Breast epithelium (tissue), 4 donors: ENCODE measurements at places on chromosomes 2 and 18. TPM values are rescaled to one million over a fixed set of nuclear protein-coding genes. Genes with fewer than 3 reads are reported as not detected.

ACVR2A gene
- 14.9 TPM for total RNA-seq

DNA sequence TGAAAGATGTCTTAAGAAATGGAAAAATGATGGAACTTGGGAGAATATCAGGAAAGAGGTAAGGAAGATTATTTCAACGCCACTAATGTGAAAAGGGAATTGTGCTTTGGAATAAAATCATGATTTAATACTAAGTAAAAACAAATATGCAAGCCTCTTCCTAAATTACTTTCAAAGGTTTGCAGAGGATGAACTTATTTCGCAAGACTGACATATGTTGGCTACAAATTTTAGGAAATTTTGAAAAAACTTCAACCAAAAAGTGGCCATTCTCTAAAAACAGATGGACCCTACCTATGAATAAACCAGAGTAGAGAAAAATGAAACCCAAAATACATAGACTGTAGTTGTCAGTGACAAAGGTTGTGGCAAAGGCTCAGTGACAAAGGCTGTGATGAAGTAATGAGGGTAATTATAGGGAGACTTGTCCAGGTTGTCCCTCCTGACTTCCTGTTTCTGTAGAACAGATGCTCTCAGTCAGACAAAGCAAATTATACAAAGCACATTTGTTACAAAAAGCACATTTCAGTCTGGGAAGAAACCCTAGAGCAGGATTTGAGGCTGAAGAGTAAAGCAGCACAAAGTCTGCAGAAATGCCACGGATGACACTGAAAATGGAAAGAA lies 39.5 kb downstream of the SFT2D3 start:
- no peak for DNase-seq

GRCh38 chr2:157236404-157236803 lies 21.1 kb upstream of the GALNT5 start:
- no peak for DNase-seq

PTPRM gene
- total RNA-seq: 181 TPM

GRCh38 chr2:237207646-237208045 lies 122.0 kb downstream of the COPS8 start:
- DNase-seq: peak; percentile 43

DAPL1 gene
- not detected for total RNA-seq

- DNase-seq: no peak
These were observed 237.3 kb upstream of the KLHL14 start for GRCh38 chr18:33010149-33010548.

NOTO gene
- total RNA-seq: not detected

DPY30 gene
- total RNA-seq: 44.8 TPM

- no peak for DNase-seq
These were observed 178.1 kb downstream of the RAB3GAP1 start for GRCh38 chr2:135230150-135230549.

TUBA3E gene
- total RNA-seq: not detected

PRADC1 gene
- total RNA-seq: 49.6 TPM

GRCh38 chr2:103814016-103814415 lies 1039.9 kb upstream of the POU3F3 start:
- DNase-seq: no peak

FKBP7 gene
- 10.5 TPM for total RNA-seq

GTF2A1L gene
- not detected for total RNA-seq

DNA sequence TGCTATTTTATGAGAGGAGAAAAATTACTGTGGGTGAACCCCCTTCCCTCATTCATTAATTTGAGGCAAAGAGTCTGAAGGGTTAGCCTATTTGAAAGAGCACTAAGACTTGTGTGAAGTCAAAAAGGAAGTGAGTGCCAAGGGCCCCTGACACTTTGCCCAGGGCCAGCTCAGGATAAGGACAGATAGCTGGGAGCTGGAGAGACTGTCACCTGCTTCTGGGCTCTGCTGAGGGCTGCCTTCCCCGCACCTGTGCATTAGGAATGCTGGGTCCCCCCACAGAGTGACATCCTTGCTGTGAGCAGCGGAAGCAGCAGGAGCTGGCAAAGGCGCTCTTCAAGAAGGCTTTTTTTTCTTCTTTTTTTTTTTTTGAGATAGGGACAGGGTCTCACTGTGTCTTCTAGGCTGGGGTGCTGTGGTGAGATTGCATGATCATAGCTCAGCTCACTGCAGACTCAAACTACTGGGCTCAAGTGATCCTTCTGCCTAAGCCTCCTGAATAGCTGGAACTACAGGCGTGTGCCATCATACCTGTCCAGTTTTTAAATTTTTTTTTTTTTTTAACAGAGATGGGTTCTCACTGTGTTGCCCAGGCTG lies 148.3 kb downstream of the AQP4 start:
- no peak for DNase-seq

DNA sequence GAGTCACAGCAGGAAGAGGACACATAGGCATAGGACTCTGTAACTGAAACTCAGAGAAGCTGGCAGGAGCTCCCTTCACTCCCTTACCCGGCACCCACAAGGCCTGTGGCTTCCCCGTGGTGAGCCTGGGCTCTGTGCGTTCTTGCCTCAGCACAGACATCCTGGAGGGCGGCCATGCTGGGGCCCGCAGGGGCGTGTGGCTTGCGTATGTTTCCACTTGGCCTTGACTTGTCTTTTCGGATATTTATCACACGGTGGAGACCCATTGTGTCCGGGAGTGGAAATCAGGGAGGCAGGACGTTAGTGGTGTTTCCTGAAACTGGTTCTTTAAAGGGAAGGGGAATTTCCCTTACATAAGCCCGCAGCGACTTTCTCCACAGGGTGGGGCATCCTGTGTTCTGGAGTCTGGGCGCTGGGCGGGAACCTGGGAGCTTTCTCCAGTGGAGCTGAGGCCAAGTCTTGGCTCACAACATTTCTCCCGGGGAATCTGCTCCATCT lies 49.9 kb upstream of the EML6 start:
- peak; percentile 61 for DNase-seq

DNA sequence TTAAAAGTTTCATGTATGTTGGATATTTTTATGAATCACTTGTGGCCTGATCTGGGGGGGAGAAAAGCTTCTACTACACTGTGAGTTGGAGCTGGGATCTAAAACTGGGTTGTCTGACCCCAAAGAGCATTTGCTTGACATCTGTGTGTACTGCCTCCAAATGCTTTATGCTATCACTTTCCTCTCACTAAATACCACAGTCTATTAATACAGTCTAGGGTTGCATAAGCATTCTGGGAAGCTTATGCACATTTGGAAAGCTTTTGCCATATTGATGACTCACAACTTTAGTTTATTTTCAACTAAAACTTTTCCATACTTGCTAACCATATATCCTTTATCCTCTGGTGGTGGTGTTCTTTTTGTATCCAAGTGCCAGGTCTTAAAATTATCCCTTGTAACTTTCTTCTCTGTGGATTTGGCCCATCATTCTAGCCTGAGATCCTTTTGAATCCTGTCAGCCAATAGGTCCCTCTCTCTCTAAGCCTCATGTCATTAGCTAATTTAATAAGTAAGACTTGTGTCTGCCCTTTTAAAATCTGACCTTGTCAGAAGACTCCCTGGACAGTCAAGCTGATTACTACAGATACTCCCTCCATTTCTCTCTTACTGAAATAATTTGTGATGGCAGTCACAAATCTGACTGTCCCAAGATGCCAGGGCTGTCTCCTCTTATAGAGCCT lies 72.7 kb downstream of the NXPH2 start:
- DNase-seq: no peak

SMARCAL1 gene
- 12.0 TPM for total RNA-seq

DNA sequence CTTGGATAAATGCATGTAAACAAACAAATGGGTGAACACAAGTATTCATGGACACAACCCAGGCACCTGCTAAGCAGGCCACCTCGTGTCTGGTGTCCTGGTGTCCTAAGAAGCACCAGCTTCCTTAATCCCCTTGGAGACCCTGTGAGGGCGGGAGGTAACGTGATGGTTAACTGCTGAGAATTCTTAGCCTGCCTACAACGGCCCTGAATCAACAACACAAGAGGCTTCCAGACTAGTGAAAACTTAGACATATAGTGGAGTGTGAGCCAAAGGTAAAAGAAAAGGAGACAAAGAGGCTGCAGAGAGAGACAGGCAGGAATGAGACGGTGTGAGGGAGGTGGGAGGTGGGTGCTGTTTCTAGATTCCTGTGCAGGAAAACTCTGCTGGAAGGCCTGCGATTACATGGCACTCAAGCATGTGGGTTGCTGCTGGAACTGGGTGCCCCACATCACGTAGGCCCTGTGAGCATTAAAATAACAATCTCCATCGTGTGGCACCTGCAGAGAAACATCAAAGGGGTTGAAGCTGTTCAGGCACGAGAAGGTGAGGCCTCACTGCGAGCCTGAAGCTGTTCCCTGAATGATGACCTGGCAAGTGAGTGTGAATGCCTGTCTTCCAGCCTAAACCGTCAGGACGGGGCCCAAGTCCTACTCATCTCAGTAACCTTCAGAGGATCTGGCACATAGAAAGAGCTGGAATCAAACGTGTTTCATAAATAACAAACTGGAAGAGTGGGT lies 64.2 kb downstream of the RPL37A start:
- DNase-seq: no peak

GRCh38 chr2:42752314-42752713 lies 11.6 kb downstream of the OXER1 start:
- no peak for DNase-seq

OXER1 gene
- 0.98 TPM for total RNA-seq
